ENCODE measurements at places on chromosomes 11 and 22.

GRCh38 chr11:59710136-59710847 is 3.4 kb downstream of the OR10V1 start:
- DNase-seq = no peak

DNA sequence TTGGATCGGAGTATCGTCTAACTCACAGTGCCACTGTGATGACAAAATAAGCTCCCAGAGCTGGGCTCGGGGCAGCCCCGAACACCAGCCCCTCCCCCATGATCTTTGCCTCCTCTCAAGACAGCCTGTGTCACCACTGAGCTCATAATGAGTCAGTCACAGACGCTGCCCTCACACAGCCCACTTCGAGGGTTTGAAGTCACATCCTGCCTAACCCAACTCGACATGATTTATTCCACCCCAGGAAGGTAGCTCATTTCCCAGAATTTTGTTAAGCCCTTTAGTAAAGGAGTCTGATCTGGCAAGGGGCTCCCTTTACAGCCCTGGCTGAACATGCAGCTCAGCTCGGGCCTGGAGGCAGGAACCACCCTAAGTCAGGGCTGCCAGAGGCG is 22.8 kb downstream of the MYH9 start:
- peak; percentile 97 for DNase-seq

DNA sequence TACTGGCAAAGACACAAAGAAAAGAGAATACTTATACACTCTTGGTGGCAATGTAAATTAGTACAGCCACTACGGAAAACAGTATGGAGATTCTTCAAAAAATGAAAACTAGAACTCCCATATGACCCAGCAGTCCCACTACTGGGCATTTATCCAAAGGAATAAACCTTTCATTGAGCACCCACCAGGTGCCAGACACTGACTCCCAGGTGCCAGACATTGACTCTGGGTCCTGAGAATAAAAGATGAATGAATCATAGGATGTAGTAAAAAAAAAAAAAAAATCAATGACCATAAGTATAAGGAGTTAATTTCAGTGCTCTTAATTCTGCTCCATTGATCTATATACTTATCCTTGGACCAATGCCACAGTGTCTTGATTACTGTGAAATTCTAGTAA is 28.2 kb downstream of the HEPHL1 start:
- DNase-seq = no peak

DNA sequence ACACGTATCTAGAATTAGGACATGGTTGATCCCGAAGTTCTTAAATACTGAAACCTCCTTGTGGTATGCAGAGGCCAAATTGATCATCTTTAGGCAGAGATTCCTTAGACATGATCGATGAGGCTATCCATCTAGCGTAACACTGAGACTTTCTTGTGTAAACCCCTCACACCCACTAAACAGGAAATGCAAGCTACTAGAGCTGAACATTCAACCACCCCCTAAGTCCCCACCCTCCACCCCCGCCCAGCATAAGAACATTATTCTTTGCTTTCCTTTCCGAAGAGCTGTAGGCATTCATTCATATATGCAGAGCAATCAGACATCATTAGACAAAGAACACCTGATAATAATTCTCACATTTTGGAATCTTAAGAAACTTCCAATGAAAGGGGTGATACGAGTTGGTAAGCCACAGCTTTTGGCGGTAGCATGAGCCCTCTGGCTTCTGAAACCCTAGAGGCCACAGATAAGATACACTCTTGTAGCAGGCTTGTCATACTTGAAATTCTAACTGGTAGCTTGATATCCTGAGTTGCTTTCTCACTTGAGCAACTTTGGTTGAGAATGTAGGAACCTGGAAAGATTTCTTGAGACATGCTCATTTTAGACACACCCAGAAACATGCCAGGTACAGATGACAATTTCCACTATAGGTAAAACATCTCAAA is 42.2 kb downstream of the FLI1 start:
- no peak for DNase-seq

DNA sequence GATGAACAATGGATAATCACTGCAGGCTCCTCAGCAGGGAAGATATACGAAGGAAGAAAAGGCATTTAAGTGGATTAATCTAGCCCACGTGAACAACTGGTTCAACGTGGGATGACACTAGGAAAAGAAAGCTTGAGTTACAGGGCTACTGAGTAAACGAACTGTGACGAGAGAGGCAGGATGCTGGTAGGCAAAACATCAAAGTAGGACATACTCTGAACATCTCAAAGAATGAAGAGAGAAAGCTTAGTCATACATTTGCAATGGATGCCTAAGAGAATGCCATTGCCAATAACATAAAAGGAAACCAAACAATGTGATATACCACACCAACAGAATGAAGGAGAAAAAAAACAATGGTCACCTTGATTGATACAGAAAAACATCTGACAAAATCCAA is 12.9 kb downstream of the USP28 start:
- no peak for DNase-seq

DNA sequence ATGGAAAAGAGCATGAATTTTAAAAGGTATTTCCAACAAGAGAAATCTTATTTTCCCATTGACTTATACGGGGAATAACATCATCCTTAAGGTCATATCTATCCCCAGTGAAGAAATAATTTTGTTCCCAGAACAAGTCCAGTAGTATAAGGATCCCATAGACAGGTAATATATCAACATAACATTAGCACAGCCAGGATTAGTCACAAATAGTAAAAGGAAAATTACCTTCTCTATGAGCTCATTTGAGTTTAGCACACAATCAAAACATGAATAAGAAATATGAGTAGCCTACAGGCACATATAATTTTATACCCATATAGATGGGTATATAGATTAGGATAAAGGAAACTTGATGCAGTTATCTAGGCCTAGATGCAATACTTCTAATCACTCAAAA is 2.8 kb upstream of the OR52K1 start:
- DNase-seq = no peak

DNA sequence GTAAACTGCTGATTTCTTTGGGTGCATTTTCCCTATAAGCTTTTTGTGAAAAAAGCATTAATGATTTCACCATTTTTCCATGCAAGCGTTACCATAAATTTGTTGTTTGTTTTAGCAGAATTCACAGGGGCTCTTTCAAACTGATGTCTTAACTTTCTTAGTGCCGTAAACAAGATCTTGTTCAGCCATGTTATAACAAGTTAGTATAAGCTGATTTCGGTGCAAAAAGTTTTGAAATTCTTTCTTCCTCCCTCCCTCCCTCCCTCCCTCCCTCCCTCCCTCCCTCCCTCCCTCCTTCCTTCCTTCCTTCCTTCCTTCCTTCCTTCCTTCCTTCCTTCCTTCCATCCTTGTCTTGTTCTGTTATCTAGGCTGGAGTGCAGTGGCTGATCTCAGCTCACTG is 71.7 kb upstream of the CHORDC1 start:
- no peak for DNase-seq

- DNase-seq = no peak
Measured at GRCh38 chr11:67433536-67434394, 3.7 kb downstream of the PTPRCAP start.

Measured in GM23248 (cell line).